GM23338 (cell line): ENCODE measurements at places on chromosomes 5 and 9. TPM values are rescaled to one million over a fixed set of nuclear protein-coding genes. Genes with fewer than 3 reads are reported as not detected.

SPOCK1 gene
- total RNA-seq = 10.5 and 17.2 TPM in 2 replicates

GABRB2 gene
- 0.04 and 0.94 TPM in 2 replicates for total RNA-seq

SPATA31D4 gene
- not detected in 2 replicates for total RNA-seq

FAM221B gene
- not detected in 2 replicates for total RNA-seq

TLR4 gene
- total RNA-seq = 0.17 and 0.27 TPM in 2 replicates

NDST1 gene
- 76.6 and 85.0 TPM in 2 replicates for total RNA-seq

C9orf152 gene
- not detected in 2 replicates for total RNA-seq

TRIO gene
- 83.7 and 113 TPM in 2 replicates for total RNA-seq
